ENCODE measurements at places on chromosomes 7 and 10.

DNA sequence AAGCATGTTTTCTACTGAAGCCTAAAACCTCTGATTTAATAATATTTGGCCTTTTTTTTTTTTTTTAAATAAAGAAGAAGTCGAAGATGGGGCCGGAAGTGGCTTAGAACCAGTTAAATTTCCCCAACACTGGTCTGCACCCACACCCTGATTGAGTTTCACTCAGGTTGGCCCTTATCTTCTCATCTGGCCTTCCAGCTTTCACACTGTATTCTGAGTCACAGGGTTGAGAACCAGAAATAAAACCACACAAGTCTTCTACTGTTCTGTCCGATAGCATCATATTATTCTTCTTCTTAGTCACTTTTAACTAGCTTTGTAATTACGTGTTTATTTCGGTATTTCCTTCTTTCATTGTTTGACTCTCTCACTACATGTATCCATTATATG lies 9.9 kb downstream of the ZNF365 start:
- DNase-seq = no peak

- DNase-seq = no peak
These were observed 269 bp downstream of the CALD1 start for GRCh38 chr7:134779741-134780065.

DNA sequence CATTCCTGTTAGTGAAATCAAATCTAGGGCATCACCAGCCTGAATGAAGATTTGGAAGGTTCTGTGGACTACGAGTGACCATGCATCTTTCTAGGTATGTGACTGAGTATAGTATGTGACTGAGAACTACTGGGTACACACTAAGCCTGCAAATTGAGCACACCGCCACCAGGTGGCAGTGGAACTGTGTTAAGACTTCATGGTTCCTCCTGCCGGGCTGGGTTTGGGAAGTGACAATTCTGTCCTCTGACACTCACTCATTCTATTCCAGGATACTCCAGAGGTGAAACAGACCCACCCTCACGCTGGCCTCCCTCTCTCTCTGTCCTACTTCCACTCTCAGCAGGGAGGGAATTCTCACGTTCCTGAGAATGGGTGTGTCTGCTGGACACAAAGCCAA lies 84.0 kb upstream of the TMEM248 start:
- no peak for DNase-seq

GRCh38 chr7:107726356-107727130 lies 17.4 kb upstream of the CBLL1 start:
- DNase-seq = no peak

- DNase-seq = no peak
These were observed 532.5 kb upstream of the C7orf33 start for GRCh38 chr7:148058092-148058491.

DNA sequence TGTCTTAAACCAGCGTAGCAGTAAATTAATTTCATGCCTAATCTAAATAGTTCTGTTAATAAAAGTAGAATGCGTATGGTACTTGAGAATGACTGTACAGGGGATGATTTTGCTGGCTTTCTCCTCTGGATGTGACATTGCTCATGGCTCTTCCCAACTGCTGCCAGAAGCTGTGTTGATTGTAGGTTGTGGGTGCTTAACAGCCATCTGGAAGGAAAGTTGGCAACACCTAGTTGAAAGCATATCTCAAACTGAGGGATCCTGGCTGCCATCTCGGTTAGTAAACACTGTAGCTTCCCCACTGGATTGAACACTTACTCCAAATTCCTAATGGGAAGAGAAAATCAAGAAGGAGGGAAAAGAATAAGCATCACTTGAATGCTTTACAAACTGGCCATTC lies 130.9 kb downstream of the NXPH1 start:
- no peak for DNase-seq

DNA sequence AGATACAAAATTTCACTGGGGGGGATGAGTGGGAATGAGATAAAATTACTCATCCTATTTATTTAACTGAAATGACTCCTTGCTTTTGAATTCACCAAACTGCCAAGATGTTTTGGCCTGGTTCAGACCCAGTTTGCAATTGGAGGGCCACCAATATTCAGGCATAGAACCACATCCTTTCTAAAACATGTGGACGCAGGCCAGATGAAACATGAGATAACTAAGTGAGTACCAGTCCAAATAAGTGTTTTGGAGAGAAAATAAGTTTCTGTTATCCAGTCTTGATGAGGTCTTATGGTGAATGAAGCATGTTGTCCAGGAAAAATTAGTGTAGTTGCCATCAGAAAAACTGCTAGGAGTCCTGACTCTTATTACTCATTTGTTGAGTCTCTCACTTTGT lies 36.3 kb upstream of the PDK4 start:
- DNase-seq = no peak

DNA sequence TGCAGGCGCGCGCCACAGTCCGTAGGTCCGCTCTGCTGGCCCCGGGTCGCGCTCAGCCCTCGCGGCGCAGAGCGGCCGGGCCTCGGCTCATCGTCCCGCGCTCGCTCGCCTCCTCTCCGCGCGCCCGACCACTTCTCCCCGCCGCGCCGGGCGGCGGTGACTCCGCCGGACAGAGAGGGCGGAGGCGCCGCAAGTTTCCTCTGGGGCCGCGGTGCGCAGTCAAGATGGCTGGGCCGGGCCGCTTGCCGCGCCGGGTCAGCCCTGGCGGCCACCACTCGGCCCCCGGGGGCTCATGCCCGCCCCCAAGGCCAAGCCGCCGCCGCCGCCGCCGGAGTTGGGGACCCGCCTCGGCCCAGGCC lies 441 bp downstream of the FZD8 start:
- DNase-seq = no peak

DNA sequence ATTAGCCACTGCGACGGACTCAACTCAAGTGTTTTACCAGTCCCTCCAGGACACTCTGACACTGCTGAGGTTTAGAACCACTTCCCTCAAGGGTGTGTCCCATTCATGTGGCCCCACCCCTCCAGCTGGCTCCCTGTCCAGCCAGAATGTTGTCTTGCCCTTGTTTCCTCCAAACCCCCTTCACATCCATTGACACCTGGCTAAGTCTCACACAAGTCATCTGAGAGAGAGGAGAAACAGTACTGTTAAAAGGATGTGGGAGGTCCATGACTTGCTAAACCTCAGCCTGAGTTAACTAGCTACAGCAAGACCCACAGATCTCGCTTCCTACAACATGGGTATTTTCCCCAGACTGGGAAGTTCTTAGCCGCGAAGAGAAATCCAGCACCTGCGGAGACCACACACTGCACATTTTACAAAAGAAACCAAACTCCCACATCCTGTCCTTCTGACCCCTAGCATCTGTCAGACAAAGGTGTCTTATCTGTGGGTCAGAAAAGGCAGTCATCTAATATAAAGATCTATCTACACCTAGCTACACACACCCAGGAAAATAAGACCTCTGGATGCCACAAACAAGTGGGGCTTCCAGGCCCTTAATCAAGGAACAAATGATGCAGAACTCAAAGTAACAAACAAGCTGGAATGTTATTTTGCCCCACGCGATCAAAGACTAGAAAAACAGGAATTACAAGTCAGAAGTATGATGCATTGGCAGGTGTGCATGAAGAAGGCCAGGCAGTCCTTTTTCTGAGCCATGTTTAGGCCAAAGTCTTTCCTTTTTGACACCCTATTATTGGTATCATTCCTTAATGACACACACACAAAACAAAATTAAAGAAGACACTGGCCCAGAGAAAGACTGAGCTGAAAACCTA lies 13.9 kb downstream of the OSBPL3 start:
- DNase-seq = no peak

DNA sequence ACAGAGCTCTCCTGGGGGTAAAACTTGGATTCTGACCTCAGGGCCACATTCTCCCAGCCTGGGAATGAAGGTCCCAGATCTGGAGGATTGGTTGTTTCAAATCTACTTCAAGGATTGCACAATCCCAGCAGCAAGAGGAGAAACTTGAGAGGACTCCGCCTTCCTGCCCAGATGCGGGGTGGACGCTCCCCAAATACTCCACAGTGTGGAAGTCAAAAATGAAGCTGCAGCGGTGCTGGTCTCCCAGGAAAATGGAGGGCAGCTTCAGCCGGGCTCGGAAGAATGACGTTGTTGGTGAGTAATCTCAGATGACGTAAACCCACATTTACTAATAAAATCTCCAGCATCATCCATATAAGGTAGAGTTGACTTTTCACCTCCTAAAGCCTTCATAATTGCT lies 31.5 kb upstream of the PPP2R2D start:
- DNase-seq = no peak

DNA sequence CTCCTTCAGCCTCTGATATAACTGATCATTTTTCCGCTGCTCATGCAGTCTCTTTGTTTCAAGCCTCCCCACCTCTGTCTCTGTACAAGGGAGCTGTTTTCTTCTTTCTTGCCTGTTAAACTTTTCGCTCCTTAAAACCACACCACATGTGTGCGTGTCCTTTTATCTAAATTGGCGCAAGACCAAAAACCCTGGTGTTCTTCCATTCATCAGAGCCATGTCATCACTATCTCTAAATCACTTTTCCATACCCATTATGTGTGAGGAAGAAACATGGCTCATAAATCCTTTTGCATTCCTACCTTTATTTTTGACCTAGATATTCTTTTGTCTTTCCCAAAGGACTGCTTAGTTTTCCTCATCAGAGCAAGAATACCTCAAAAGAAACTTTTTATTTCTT lies 239.0 kb upstream of the IMMP2L start:
- no peak for DNase-seq
